ENCODE measurements at places on chromosomes 3 and 15.

GRCh38 chr3:182683453-182683852 lies 109.9 kb upstream of the ATP11B start:
- DNase-seq, result peak; percentile 68

GRCh38 chr3:196292286-196292923 lies 4.9 kb upstream of the PCYT1A start:
- no peak for DNase-seq

DNA sequence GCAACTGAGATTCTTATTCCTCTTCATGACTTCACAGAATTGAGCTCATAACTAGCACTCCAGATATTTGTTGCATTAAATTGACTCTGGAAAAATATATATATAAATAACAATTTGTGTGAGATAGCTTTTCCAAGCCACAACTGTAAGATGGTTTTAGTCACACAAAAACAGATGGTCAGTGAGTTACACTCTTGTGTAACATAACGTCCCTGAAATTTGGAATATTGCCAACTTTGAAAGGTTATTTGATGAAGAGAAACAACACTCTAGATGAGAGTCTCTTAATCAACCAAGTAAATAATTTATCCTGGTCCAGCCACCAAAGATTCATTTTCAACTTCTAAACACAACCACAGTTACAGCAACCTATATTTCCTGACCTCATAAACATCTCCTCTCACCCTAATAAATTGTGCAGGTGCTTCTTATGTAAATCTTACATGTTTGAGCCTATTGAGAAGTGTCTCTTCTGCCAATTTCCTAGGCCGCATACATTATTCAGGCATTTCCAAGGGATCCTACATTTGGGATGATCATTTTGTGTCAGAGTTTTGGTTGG lies 84.9 kb upstream of the ACP3 start:
- DNase-seq, result no peak

DNA sequence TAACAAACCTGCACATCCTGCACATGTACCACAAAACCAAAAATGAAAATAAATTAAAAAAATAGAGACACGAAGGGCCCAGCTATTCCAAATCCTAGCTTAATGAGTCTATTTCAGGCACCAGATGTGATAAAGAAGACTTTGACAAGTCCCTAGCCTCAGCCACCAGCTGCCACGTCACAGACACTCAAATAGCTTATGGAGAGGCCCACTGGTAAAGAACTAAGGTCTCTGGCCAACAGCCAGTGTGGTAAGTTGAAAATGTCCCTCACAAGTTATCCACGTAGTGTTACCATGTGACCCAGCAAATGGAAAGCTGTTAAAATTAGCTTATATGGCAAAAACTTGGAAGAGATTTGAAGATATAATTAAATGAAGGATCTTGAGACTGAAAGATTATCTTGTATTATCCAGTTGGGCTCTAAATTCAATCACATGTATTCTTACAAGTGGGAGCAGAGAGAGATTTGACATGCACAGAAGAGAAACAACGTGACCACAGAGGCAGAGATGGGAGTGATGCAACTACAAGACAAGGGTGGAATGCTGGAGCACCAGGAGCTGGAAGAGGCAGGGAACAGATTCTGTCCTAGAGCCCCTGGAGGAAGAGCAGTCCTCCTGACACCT lies 10.9 kb downstream of the ACSBG1 start:
- no peak for DNase-seq

DNA sequence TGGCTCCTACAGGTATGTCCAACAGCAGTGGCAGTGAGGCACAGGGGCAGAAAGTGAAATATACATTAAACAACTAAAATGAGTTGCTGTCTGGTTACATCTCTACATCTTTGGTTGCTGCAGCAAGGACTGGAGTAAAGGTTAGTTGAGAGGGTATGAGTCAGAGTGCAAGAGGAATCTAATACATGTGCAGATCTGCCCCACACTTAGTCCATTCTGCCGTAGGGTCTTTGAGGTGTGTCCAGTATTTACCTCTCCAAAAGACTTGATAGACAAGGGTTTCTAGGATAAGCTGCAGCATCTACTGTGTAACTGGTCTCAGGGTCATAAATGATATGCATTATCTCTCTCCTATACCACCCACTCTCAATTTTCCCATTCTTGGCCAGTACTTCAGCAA lies 6.2 kb upstream of the NEDD4 start:
- no peak for DNase-seq

- peak; percentile 45 for DNase-seq
Measured at GRCh38 chr3:45599984-45600650, 5.6 kb downstream of the LIMD1 start.

DNA sequence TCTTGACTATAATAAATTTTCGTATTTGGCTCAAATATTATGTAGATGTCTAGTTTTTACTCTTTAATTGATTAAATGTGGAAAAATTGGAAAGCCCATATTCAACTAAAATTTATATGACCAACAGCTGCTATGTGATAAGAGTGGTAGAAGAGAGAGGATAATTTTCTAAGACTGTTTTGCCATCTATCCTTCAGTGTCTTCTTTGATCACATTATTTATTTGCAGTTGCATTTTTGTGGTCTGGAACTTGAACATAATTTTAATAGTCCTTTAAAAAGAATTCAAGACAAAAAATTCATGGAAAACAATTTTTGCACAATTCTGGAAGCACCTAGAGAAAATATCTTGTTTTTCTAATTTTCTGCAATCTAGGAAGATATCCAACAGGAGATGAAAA lies 213.3 kb upstream of the THBS1 start:
- no peak for DNase-seq

DNA sequence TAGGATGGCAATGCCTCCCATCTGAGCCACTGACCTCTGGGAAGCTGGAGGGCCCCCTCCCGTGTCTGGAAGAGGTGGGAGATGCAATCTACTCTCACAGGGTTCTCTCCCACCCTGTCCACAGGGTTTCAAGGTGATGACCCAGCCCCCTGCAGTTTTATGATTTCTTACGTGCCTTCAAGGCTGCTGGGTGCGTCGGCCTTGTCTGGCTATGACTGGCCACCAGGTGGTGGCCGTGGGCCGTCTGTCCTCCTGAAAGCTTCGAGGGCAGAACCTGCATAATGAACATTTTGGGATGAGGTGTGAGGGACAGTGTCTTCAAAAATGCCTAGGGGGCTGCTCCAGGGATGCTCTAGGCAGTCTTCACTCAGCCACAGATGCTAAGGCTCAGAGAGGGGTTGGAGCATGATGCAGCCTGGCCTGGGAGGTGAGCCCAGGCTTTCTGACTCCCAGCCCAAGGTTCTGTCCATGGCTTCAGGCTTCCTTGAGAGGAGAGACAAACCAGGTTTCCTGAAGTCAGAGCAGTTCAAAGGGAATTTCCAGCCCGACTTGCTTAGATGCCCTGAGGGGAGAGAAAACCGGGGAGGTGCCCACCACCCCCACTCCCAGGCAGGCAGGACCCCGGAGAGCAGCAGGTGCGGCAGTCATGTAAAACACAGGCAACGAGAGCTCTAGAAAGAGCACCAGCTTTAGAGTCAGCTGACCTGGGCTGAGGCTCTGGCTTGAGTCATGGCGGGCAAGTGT lies 18.7 kb downstream of the ISG20 start:
- peak; percentile 27 for DNase-seq

GRCh38 chr15:25727867-25728600 lies 135.1 kb downstream of the ATP10A start:
- no peak for DNase-seq

DNA sequence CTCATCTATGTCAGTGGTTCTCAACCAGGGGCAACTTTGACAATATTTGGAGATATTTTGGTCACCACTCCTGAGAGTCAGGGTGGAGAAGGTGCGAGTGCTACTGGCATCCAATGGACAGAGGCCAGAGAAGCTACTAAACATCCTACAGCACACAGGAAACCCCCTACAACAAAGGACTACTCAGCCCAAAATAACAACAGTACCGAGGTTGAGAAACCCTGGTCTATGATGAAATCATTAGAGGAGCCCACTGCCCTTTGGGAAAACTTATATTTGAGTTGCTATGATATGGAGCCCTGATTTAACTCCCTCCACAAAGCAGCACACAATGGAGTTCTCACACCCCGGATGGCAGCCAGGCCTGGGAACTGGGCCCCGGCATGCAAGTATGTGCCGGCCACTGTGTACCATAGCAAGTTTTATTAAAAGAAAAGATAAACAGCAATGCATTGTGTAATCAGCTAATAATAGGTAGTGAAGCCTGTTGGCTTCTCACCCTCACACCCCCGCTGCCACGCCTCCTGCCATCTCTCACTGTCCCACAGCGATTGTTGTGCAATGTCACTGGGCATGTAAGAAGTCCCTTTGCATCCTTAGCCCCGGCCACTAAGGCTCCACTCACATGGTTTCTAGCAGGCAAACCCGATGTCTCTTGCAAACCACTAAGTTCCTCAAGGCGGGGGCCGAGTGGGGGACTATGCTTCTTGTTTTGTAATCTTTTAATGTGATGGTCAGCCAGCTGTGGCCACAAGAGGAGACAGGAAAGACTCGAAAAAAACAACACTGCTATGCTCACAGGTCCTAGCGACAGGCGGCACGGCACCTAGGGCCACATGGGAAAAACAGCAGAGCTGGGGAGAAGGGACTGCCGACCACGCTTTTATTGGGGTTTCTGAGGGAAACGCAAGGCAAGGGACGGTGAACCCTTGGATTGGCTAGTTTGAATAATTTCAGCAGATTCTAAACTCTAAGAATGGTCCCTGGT lies 110.0 kb downstream of the AQP9 start:
- peak; percentile 99 for DNase-seq

DNA sequence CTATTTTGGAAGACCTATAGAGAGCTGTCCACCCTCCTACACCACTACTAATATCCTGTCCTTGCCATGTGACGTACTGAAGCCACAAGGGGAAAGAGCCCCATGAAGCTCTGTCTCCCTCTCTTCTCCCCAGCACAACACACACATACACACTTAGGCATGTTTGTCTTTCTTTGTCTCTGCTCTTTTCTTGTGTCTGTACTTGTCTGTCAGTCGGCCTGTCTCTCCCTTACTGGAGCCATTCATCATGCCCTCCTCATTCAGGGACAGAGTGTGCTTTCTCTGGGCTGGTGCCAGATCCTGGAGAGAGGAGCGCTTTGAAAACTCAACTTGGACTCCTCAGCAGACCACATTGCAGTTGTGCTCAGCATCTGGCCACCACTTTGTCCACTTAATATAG lies 47.6 kb downstream of the PSMD6 start:
- DNase-seq, result peak; percentile 24

DNA sequence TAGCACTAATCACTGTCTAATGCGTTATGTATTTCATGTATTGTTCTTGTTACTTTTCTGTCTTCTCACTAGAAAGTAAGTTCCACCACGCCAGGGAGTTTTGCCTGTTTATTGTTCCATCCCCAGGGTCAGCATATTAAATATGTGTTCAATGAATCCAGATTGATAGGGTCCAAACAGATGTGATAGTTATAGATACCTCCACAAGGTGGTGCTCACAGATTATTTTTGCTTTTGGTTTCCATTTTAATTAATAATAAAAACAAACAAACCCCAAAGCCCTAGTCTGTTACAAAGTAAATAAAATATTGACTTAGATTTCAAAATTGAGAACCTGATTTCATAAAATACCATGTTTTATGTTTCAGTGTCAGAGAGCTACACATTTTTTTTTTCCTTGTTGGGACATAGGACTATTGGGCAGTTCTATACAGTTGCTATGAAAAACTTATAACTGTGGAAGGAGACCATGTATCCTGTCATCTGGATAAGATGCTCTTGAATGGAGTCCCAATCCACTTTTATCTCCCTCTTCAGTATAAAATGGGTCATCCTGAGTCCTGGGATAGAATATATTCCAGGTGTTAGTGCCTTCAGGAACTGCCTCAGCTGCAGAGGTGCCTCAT lies 12.4 kb downstream of the OTOL1 start:
- no peak for DNase-seq

- DNase-seq, result no peak
Measured at GRCh38 chr3:177145381-177145780, 51.9 kb downstream of the TBL1XR1 start.

- no peak for DNase-seq
Measured at GRCh38 chr3:150324788-150325187, 83.3 kb upstream of the TSC22D2 start.

GRCh38 chr3:61520966-61521628 lies 40.3 kb upstream of the PTPRG start:
- no peak for DNase-seq

All from inflammatory macrophage (primary cell).